ENCODE measurements at places on chromosomes 7 and 10.

DNA sequence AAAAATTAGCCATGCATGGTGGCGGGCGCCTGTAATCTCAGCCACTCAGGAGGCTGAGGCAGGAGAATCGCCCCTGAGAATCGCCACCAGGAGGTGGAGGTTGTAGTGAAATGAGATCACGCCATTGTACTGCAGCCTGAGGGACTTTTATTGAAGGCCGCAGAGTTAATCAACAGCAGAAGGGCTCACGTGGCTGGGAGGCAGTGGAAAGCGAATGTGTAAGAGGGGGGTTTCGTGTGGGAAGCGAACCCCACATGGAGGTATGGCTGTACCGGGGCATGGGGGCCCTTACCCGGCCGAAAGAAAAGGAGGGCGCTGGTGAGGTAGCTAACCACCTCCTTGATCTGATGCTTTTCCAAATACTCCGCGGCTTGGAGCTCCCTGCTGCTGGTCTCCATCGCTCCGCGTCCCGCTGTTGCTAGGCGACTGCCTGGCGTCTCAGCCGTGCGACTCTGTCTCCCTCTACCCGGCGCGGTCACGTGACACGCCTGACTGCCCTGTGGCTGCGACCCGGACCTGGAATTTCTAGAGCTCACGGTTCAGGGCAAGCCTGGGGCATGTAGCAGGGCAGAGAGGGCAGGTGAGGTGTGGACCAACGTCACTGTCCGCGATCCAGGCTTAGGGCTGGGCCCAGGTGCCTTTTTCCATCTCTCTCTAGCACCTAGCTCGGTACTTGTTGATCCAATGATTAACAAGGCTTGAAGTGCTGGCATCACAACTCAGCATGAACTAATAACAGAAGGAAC lies at the start of gene EFCAB10:
EFCAB10 (minus strand) TSS at position 428 of the 746 bp plus-strand sequence; CDS start at position 398, 30 bp downstream.
- peak; percentile 66 for DNase-seq

GRCh38 chr10:116457488-116457887 lies 29.8 kb downstream of the PNLIPRP3 start:
- DNase-seq: no peak

- no peak for DNase-seq
Measured at GRCh38 chr10:111392910-111393309, 316.1 kb downstream of the ADRA2A start.

GRCh38 chr7:36670585-36671431 lies 53.5 kb downstream of the AOAH start:
- peak; percentile 21 for DNase-seq

- DNase-seq: no peak
Measured at GRCh38 chr7:33243319-33243881, 114.0 kb downstream of the BBS9 start.

GRCh38 chr10:122492999-122493481 lies 31.7 kb downstream of the HTRA1 start:
- no peak for DNase-seq

DNA sequence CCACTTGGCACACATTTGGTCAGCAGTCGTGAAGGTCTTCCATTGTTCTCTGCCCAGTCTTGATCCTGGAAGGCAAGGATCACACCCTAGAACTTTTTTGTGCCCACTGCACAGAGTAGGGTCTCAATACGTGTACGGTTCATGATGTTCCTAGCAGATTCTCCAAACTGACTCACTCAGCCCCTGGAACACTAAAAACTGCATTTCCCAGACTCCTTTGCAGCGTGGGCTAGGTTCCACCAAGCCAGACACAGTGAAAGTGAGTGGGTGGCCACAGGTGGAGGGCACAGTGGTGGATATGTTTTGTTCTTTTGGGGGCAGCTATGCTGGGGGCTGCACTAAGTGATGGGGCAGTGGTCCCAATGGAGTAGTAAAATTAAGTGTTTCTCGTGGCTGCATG lies 1.5 kb upstream of the LHPP start:
- DNase-seq: no peak

DNA sequence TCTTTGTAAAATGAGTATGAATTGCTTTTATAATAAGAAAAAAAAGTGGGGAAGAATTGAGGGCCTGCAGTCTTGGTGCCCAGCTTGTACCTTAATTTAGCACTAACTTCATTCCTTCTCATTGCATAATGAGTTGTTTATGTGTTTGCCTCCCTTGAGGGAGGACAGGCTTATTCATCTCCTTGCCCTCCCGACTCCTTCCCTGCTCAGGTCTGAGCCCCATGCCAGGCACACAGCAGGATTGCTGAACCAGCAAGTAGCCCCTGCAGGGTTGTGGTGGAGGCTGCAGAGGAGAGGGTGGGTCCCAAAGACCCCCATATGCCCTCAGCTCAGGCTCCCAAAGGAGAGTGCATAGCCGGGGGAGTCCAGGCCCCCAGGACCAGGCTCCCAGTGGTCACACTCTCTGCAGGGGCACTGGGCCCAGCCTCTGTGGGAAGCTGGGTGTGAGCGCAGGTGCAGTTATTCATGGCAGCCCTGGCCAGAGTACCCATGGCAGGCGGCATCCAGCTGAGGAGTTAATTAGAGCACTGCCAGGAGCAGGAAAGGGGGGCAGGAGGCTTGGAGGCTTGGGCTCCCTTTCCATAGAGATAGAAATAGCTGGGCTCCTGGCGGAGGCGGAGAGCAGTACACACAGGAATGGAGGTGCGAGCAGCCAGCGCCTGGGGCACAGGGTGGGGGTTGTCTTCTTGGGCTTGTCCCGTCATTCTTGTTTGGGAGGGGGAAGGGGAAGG lies 28.2 kb upstream of the GOLGA7B start:
- DNase-seq: peak; percentile 35

GRCh38 chr7:14457568-14458453 lies 444.7 kb downstream of the DGKB start:
- peak; percentile 31 for DNase-seq

GRCh38 chr7:117113871-117114270 lies 160.6 kb downstream of the ST7 start:
- no peak for DNase-seq

DNA sequence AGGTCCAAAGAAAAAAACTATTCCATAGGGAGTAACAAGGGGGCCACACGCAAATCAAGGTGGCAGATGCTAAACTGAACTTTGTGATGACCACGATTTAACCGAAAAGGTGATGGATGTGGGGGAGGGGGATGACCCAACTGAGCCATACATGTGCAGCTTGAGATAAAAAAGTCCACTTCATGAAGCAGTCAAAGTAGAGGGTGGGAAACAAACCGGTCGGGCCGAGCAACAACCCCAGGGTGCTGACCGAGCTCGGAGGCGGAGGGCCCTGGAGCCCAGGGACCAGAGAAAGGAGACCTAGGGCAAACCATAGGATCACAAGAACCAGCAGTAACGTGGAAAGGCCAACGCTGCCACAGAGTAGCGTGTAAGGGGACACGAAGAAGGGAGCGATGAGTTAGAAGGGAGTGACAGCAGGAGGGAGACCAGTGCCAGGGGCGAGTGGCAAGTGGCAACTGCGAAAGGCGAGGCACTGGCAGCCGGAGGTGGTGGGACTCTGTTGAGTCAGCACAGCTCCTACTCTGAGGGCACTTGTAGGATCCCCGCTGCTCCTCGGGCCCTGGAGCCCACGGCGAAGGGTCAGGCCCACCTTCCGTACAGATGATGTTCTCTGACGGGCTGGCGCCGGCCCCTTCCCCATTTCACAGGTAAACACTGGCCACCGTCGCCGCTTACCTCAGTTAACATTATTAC lies 540 bp downstream of the SNX13 start:
- peak; percentile 44 for DNase-seq

- no peak for DNase-seq
Measured at GRCh38 chr10:30041196-30042105, 17.9 kb downstream of the JCAD start.

GRCh38 chr7:87416682-87417587 lies 58.5 kb downstream of the ABCB4 start:
- DNase-seq: peak; percentile 11

- DNase-seq: peak; percentile 16
Measured at GRCh38 chr7:137626469-137627067, 220.2 kb downstream of the DGKI start.

- no peak for DNase-seq
Measured at GRCh38 chr7:30162133-30162532, 27.3 kb downstream of the MTURN start.

DNA sequence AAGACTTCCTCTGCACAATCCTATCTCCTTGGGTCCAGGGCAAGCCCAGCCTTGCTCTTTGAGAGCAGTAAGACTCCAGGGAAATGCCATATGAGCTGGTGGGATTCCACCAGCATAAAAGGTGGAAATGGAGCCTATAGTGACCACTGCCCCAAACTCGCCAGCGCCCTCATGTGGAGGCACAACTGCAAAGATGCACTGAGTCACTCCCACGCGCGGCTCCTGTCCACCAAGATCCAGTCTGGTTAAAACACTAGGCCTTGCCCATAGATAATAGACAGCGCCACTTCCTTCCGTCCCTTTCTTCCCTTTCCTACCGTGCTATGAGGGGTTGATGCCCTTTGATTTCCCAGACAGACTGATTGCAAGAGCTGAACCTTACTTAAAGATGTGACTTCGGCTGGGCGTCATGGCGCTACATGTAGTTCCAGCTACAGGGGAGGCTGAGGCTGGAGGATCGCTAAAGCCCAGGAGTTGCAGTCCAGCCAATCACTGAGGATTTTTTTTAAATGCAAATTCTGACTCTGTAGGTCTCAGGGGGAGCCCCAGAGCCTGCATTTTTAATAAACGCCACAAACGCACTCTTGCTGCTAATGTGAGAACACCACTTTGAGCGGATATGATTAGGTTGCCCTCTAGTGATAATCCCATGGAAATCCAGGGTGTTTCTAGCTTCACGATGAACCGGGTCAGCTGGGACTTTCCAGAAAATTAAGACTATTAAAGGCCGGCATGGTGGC lies 136.5 kb downstream of the EPC1 start:
- DNase-seq: no peak

GRCh38 chr7:26723129-26723528 lies 141.3 kb downstream of the SKAP2 start:
- no peak for DNase-seq

DNA sequence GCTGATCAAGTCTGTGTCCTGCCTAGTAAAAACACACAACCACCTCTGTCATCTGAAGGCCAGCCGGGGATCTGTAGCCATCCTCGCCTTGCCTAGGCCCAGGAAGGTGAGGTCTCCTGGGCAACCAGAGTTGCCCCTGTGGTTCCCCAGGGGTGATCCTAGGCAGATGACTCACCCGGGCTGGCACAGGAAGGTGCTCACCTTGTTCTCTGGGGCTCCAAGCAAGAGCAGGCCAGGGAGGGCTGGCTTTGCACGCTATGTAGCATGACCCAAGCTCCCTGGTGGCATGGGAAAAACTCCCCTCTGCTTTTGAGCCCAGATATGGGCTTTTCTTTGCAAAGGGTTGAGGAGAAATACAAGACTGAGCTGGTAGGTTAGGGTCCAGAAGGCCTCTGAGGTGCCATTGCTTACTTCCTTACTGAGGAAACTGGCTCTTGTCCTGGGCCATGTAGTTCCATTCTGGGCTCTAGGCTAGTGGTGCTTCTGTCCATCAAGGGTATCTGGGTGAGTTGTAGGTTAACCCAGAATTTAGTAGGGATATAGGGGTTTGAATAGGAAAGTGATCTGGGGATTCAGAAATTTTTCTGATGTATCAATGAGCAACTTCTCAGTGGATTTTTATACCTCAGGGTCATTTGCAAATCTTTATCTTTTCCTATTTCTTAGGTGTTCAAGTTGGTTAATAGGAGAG lies 112.0 kb downstream of the NT5C2 start:
- DNase-seq: no peak

GRCh38 chr10:125018576-125019143 lies 76.7 kb downstream of the ZRANB1 start:
- peak; percentile 38 for DNase-seq

GRCh38 chr7:12708314-12708713 lies 20.9 kb downstream of the ARL4A start:
- no peak for DNase-seq

DNA sequence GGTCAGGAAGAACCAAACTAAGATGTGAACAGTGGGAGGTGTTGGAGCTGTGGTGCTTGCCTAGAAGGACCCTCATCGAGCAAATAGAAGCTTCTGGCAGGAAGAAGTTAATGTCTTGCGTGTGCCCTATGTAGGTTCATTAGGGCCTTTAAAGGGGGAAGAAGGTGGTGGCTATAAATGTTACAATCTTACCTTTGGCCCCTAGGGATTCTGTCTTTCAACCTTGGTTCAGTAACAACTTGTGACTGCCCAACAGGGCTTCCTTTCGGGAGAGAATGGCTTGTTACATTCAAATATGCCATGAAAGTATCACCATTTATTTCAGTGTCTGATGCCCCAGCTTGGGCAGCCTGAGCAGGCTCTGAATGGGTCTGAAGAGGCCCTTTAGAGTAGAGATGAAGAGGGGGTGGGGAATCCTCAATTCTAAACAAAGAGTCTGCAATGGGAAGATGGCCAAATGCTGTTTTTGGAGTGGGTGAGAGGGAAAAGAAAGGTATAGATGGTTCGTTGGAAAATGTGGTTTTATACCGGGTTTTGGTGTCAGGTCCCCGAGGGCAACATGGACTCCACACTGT lies 108.0 kb downstream of the TCF7L2 start:
- no peak for DNase-seq

DNA sequence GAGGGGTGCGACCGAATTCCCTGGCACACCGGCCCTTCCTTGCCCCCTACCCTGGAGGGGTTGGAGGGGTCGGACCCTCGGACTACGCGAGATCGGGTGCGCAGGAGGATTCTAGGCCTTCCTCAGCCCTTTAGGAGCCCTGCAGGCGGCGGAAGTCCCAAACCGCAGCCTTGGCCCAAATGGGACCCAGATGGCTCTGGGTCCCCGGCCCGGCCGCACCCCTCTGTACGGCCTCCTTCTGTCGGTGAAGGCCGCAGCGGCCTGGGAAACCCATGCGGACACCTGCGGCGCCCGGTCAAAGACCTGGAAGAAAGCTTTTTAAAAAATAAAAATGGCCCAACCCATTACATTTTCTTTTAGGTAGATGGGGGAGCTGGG lies 2.4 kb upstream of the VAX1 start:
- DNase-seq: no peak

GRCh38 chr10:83801983-83802382 lies 337.3 kb upstream of the GHITM start:
- no peak for DNase-seq

DNA sequence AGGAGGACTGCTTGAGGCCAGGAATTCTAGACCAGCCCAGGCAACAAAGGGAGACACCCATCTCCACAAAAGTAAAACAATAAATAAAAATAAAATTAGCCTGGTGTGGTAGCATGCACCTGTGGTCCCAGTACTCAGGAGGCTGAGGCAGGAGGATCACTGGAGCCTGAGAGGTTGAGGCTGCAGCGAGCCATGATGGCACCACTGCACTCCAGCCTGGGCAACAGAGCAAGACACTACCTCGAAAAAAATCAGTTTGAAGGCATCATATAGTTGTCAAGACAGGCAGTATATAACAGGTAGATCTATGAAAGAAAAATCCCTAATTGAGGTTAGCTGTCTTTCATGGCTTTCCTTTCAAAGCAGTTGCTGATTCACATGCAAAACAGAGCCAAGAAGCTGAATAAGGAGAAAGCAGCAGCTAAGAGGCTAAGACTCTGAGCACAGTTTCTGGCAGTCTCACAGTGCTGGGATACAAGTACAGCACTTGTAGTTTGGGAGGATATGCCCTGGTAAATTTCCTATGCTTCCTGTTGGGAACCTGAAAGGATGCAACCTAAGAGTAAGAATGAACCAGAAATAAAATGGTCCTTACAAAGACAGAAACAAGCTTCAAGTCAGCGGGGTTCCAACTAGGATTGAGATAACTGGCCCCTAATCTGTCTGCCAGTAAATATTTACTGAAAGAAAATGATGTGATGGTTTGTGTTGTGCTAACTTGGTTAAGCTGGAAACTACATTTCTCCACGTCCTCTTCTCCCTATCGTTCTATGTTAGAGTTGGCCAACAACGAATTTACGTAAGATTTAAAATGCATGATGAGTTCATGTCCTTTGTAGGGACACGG lies 368.5 kb upstream of the HPS1 start:
- DNase-seq: no peak

- peak; percentile 46 for DNase-seq
Measured at GRCh38 chr7:78769481-78770101, 683.9 kb downstream of the MAGI2 start.

- DNase-seq: no peak
Measured at GRCh38 chr7:108413782-108414492, 42.3 kb downstream of the NRCAM start.
